ENCODE measurements at places on chromosomes 16 and 17.

- no peak for DNase-seq
These were observed 182.9 kb downstream of the CCDC182 start for GRCh38 chr17:57562184-57562698.

- DNase-seq = no peak
These were observed 1.2 kb downstream of the TMC6 start for GRCh38 chr17:78127239-78127887.

DNA sequence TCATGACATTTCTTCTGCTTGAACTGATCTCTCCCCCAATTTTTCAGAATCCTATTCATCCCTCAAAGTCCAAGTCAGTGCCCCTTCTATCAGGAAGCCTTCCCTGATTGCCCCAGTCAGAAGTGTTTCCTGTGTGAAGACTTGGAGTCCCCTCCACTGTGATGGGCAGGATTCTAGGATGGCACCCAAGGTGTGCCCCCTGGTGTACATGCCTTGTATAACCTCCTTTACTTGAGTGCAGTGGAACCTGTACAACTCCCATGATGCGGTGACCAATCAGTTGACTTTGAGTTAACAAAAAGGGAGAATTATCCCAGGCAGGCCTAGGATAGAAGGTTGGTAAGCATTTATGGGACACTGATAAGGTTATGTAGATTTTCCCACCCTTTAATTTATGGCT is 23.4 kb downstream of the MYH13 start:
- DNase-seq = no peak

DNA sequence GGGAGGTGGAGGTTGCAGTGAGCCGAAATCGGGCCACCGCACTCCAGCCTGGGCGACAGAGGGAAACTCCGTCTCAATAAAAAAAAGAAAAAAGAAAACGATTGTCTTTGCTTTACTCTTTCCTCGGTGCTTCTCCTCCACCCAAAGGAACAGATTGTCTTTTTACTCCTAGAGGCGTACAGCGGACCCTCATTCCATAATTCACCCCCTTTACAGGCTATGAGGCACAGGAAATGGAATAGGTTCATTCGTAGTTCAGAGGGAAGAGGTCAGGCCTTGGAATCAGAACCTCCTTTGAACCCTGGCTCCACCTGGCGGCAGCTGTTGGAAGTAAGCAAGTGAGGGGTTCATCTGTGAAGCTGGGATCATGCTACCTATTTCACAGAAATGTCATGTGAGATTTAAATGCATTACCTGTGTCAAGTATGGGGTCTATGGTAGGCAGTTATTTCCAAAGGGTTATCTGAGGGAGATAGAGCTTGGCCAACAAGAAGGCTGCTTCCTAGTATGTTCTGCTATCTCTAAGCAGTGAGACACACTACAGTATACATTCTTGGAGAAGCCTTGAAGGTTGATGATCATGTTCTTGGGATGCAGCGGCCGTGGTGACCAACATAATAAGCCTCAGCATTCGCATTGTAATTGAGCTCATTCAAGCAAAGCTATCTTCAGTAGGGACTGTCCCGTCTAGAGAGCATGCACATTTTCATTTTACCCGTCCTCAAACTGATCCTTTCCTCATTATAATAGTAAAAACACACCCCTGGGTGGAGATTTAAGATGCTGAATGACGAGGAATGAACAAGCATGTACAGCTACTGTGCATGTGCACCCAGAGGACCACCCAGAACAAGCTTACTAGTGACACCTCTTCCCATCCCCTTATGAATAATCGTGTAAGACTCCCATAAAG is 18.7 kb upstream of the ZNF689 start:
- DNase-seq = peak; percentile 87

- DNase-seq = no peak
These were observed 45.8 kb upstream of the TOX3 start for GRCh38 chr16:52592778-52593177.

DNA sequence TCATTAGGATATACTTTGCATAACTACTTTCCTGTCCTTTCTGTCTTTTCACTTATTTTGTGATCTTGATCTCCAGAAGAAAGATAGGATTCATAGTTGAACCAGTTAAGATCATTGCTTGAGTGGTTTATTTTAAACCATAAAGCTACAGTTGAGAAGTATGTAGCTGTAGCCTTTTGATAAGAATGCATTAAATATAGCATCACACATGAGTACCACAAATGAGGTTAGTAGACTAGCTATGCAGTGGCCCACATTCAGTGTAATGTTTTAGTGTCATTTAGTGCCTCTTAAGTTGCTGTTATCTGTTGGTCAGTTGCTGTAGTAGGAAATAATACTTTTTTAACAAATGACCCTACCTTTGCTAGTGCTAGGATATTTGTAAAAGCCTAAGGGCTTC is 1.3 kb downstream of the NLK start:
- DNase-seq = no peak

- DNase-seq = peak; percentile 53
These were observed 63.4 kb downstream of the KLHDC4 start for GRCh38 chr16:87702325-87702811.

GRCh38 chr17:78523934-78524655 is 53.1 kb downstream of the DNAH17 start:
- no peak for DNase-seq

Data from Caco-2 (cell line).